ENCODE measurements at places on chromosomes 7 and 10. TPM values are rescaled to one million over a fixed set of nuclear protein-coding genes. Genes with fewer than 3 reads are reported as not detected.

Gene WDR11
- total RNA-seq, result 76.0 TPM

Gene SH2D4B
- 0.27 TPM for total RNA-seq

Gene ANKRD30A
- not detected for total RNA-seq

Gene ADCYAP1R1
- total RNA-seq, result 0.38 TPM

Data from mesothelial cell of epicardium (in vitro differentiated cells).